ENCODE measurements at places on chromosomes 13 and 19. TPM values are rescaled to one million over a fixed set of nuclear protein-coding genes. Genes with fewer than 3 reads are reported as not detected.
A peak's percentile ranks its signal among the peaks of the same experiment; 100 is the strongest.

- no peaks in the 10 kb centered on the region for H3K27me3 ChIP-seq
- no peak overlapping the region for H3K27ac ChIP-seq
- no peak overlapping the region for H3K4me3 ChIP-seq
- H3K4me1 ChIP-seq, result peaks cover 4% of the 10 kb centered on the region
Measured at GRCh38 chr13:81488021-81488420, 1147.1 kb upstream of the SPRY2 start.

- H3K4me1 ChIP-seq, result no peaks in the 10 kb centered on the region
- DNase-seq, result no peak
- H3K36me3 ChIP-seq, result peaks cover 18% of the 10 kb centered on the region
- H3K27me3 ChIP-seq, result no peaks in the 10 kb centered on the region
- peak overlapping the region; percentile 5 for H3K27ac ChIP-seq
Measured at GRCh38 chr13:21538753-21539152, 65.2 kb downstream of the MICU2 start.

DNA sequence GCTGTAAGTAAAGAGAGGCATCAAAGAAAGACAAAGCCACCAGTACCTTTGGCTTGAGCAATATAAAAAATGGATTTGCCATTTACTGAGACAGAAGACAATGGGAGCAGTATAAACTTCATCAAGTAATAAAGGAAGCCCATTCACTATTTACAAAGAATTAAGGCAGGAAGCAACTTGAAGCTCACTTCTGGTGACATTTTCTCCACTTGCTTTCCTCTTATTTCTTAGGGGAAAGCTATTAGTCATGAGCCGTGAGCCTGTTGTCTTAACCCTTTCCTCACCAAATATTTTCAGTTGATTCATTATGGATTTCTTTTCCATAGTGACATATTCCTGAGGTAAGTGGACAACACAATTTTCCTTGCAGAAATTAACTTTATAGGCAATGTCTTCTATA is 156.8 kb downstream of the DNAJC3 start:
- H3K4me3 ChIP-seq, result no peak overlapping the region
- no peaks in the 10 kb centered on the region for H3K27me3 ChIP-seq
- peaks cover 11% of the 10 kb centered on the region for H3K36me3 ChIP-seq
- DNase-seq, result no peak

- H3K4me1 ChIP-seq, result no peaks in the 10 kb centered on the region
- no peak overlapping the region for H3K4me3 ChIP-seq
- no peak overlapping the region for H3K27ac ChIP-seq
- DNase-seq, result no peak
- H3K27me3 ChIP-seq, result no peaks in the 10 kb centered on the region
Measured at GRCh38 chr19:23799321-23799720, 40.6 kb upstream of the ZNF681 start.

Gene SLC1A6
- total RNA-seq, result 6.4 TPM

Gene ZNF324B
- 9.3 TPM for total RNA-seq

GRCh38 chr19:17475541-17476115 is 5.3 kb downstream of the SLC27A1 start:
- H3K27me3 ChIP-seq, result no peaks in the 10 kb centered on the region
- H3K4me1 ChIP-seq, result peaks cover 20% of the 10 kb centered on the region
- H3K36me3 ChIP-seq, result no peaks in the 10 kb centered on the region
- no peak overlapping the region for H3K27ac ChIP-seq
- DNase-seq, result no peak

DNA sequence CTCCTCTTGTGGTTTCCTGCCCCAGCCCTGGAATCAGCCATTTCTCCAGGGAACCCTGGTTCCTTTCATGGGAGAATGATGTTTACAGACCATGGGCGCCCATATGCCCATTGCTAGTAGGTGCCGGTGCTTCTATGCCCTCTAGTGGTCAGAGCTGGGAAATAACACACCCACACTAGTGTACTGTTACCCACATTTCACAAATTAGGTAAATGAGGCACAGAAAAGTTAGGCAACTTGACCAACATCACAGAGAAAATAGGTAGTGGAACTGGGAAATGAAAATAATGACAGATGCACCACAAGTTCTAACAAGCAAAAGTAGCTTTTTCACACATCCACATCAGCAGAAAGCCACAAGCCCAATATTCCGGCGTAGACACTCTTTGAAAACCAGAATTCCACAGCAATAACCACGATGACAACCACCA is 1.3 kb upstream of the CEACAM3 start:
- no peak for DNase-seq
- no peaks in the 10 kb centered on the region for H3K4me1 ChIP-seq
- no peak overlapping the region for H3K4me3 ChIP-seq
- H3K27me3 ChIP-seq, result peaks cover 36% of the 10 kb centered on the region
- H3K36me3 ChIP-seq, result no peaks in the 10 kb centered on the region

- DNase-seq, result no peak
- H3K36me3 ChIP-seq, result no peaks in the 10 kb centered on the region
- no peaks in the 10 kb centered on the region for H3K4me1 ChIP-seq
- no peak overlapping the region for H3K27ac ChIP-seq
- no peaks in the 10 kb centered on the region for H3K27me3 ChIP-seq
- no peak overlapping the region for H3K4me3 ChIP-seq
Measured at GRCh38 chr19:15629003-15629880, 11.5 kb upstream of the CYP4F3 start.

- H3K27me3 ChIP-seq, result no peaks in the 10 kb centered on the region
- peaks cover 5% of the 10 kb centered on the region for H3K36me3 ChIP-seq
- H3K4me3 ChIP-seq, result peak overlapping the region; percentile 94
Measured at GRCh38 chr19:12792051-12792852, 966 bp downstream of the JUNB start.

GRCh38 chr13:43110036-43110435 is 86.7 kb downstream of the DNAJC15 start:
- H3K27me3 ChIP-seq, result no peaks in the 10 kb centered on the region
- H3K4me1 ChIP-seq, result peaks cover 12% of the 10 kb centered on the region
- H3K4me3 ChIP-seq, result no peak overlapping the region
- H3K27ac ChIP-seq, result no peak overlapping the region
- DNase-seq, result no peak
- H3K36me3 ChIP-seq, result peaks cover 10% of the 10 kb centered on the region

DNA sequence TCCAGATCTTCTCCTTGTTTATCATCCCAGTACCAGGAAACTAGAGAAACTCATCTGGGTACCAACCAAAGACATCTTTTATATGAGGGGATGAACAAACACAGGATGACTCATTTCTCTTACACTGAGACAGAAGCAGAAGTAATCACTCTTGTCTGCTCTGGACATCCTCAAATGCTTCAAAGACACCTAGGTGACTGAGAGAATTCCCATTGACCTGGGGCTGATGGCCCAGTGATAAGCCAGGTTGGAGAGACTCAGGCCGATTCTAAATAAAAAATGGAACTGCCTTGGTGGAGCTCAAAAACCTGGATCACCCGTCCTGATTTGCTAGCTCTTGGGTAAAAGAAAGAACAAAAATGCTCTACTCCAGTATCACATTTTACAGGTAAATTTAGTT is 182.2 kb downstream of the ZNF486 start:
- H3K27me3 ChIP-seq, result no peaks in the 10 kb centered on the region
- no peak overlapping the region for H3K27ac ChIP-seq
- no peaks in the 10 kb centered on the region for H3K4me1 ChIP-seq
- H3K4me3 ChIP-seq, result no peak overlapping the region
- DNase-seq, result no peak
- H3K36me3 ChIP-seq, result no peaks in the 10 kb centered on the region

GRCh38 chr19:58570770-58571574 is 2.2 kb downstream of the MZF1 start:
- no peaks in the 10 kb centered on the region for H3K36me3 ChIP-seq
- H3K4me3 ChIP-seq, result peak overlapping the region; percentile 100
- no peak for DNase-seq
- no peak overlapping the region for H3K27ac ChIP-seq
- no peaks in the 10 kb centered on the region for H3K27me3 ChIP-seq
- H3K4me1 ChIP-seq, result peaks cover 23% of the 10 kb centered on the region

Gene TNFSF9
- total RNA-seq, result 1.3 TPM

GRCh38 chr13:30866677-30867076 is 39.4 kb upstream of the MEDAG start:
- peaks cover 17% of the 10 kb centered on the region for H3K27me3 ChIP-seq
- DNase-seq, result no peak
- peaks cover 80% of the 10 kb centered on the region for H3K4me1 ChIP-seq
- H3K4me3 ChIP-seq, result no peak overlapping the region
- peak overlapping the region; percentile 21 for H3K27ac ChIP-seq

- peaks cover 3% of the 10 kb centered on the region for H3K36me3 ChIP-seq
- H3K27me3 ChIP-seq, result peaks cover 33% of the 10 kb centered on the region
- H3K4me1 ChIP-seq, result peaks cover 9% of the 10 kb centered on the region
- no peak overlapping the region for H3K27ac ChIP-seq
- H3K4me3 ChIP-seq, result no peak overlapping the region
Measured at GRCh38 chr19:39494661-39495060, 4.1 kb upstream of the DLL3 start.

DNA sequence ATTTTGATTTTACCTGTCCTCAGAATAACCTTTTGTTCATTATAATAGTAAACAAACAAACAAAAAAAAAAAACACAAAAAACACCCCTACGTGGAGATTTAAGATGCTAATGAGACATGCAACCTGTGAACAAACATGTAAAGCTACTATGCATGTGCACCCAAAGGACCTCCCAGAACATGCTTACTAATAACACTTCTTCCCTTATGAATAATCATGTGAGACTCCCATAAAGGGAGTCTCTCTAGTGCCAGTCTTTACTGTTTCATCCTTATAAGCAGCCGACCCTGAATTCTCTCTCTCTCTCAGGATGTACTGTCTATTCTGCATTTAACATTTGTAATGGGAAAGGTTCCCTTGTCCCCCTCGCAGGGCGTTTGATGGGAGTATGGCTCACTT is 1051.1 kb downstream of the PCDH17 start:
- H3K4me1 ChIP-seq, result no peaks in the 10 kb centered on the region
- no peak overlapping the region for H3K27ac ChIP-seq
- no peak overlapping the region for H3K4me3 ChIP-seq

GRCh38 chr13:25237083-25237482 is 50.2 kb downstream of the MTMR6 start:
- no peaks in the 10 kb centered on the region for H3K27me3 ChIP-seq
- H3K4me3 ChIP-seq, result no peak overlapping the region
- H3K36me3 ChIP-seq, result no peaks in the 10 kb centered on the region
- no peaks in the 10 kb centered on the region for H3K4me1 ChIP-seq
- no peak overlapping the region for H3K27ac ChIP-seq
- DNase-seq, result no peak

- no peak for DNase-seq
- H3K4me1 ChIP-seq, result no peaks in the 10 kb centered on the region
- no peaks in the 10 kb centered on the region for H3K36me3 ChIP-seq
- peaks cover 38% of the 10 kb centered on the region for H3K27me3 ChIP-seq
- H3K27ac ChIP-seq, result no peak overlapping the region
Measured at GRCh38 chr13:94947965-94948371, 235.6 kb upstream of the SOX21 start.

- no peaks in the 10 kb centered on the region for H3K27me3 ChIP-seq
- H3K36me3 ChIP-seq, result peaks cover under 1% of the 10 kb centered on the region
Measured at GRCh38 chr13:73187106-73187505, 128.3 kb downstream of the KLF5 start.

DNA sequence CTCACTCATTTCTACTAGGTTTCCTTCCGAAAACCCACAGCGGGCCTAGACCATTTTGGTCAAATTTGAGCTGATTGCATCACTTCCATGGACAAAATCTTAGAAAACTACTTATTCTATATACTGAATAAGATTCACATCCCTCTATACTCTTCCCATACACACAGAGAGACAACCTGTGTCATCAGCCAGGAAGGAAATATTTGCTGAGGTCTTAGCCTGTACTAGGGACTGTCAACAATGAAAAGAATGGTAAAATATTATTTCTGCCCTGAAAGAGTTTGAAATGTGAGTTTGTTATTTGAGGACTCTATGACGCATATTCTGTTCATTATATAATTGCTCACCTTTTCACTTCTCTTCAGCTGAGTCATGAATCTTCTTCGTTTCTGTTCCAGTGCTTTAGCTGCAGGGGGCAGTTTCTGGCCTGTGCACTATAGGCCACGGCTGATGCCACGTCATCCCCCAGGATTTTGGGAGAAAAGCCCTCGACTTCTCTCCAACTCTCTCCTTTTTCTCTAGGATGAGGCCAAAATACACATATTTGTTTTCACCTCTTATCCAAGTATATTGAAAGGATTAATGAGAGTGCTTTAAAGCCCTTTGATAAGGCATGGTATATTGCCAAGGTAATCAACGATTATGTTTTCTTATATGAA is 47.7 kb downstream of the GSX1 start:
- no peaks in the 10 kb centered on the region for H3K4me1 ChIP-seq
- no peak overlapping the region for H3K27ac ChIP-seq
- peaks cover 61% of the 10 kb centered on the region for H3K27me3 ChIP-seq
- DNase-seq, result no peak

Gene NLRP11
- not detected for total RNA-seq

GRCh38 chr19:32580353-32580900 is 563 bp upstream of the PDCD5 start:
- H3K4me3 ChIP-seq, result peak overlapping the region; percentile 92
- peaks cover 3% of the 10 kb centered on the region for H3K27me3 ChIP-seq
- H3K4me1 ChIP-seq, result peaks cover 10% of the 10 kb centered on the region
- no peak for DNase-seq
- H3K27ac ChIP-seq, result peak overlapping the region; percentile 48

GRCh38 chr13:20057214-20057613 is 98.7 kb downstream of the ZMYM2 start:
- H3K27me3 ChIP-seq, result no peaks in the 10 kb centered on the region
- no peak overlapping the region for H3K27ac ChIP-seq
- no peak for DNase-seq
- peaks cover 34% of the 10 kb centered on the region for H3K36me3 ChIP-seq
- no peak overlapping the region for H3K4me3 ChIP-seq

Gene ASF1B
- total RNA-seq, result 14.8 TPM

DNA sequence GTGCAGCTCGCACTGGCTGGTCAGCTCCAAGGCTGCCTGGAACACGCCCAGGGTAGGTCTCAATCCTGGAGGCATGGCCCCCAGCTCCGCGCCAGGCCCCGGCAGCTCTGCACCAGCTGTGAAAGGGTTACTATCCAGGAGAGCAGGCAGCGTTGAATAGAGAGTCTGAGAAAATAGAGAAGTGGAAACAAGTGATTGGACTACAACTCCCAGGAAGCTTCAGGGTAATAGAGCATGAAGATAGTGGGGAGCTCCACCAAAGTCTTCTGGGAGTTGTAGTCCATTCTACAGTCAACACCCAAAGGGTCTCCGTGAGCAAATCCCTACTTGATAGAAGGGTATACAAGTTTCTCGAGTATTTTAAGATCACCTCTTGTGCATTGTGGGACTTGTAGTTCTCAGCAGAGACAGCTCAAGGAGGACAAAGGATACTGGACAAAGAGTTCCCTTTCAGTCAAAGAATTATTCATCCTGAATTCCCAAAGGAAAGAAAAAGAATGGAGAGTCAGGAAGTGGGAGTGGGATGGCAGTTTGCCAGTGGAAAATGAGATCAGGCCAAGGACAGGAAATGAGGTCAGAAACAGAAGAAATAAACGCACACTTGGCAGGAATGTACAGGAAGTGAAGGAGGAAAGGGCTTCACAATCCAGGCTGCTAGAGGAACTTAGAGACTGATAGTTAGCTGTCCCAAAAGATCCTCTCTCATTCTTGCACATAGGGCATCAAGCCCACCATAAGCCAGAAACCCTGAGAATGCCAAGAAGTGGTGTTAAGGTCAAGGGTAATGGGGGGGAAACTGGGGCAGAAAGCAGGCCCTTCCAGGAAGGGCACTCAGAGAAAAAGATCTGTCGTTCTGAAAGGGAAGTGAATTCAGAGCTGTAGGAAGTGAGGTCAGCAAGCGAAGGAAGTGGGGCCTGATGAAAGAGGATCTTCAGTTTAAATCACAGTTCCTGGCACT is 5.5 kb upstream of the MAMSTR start:
- H3K27me3 ChIP-seq, result no peaks in the 10 kb centered on the region
- H3K4me3 ChIP-seq, result peak overlapping the region; percentile 69
- no peak for DNase-seq
- H3K4me1 ChIP-seq, result peaks cover 18% of the 10 kb centered on the region
- peak overlapping the region; percentile 55 for H3K27ac ChIP-seq
- H3K36me3 ChIP-seq, result peaks cover 9% of the 10 kb centered on the region
